CD4-positive, alpha-beta T cell treated with Interleukin-21 for 1 hour (primary cell): ENCODE measurements at places on chromosomes 12 and 14.

DNA sequence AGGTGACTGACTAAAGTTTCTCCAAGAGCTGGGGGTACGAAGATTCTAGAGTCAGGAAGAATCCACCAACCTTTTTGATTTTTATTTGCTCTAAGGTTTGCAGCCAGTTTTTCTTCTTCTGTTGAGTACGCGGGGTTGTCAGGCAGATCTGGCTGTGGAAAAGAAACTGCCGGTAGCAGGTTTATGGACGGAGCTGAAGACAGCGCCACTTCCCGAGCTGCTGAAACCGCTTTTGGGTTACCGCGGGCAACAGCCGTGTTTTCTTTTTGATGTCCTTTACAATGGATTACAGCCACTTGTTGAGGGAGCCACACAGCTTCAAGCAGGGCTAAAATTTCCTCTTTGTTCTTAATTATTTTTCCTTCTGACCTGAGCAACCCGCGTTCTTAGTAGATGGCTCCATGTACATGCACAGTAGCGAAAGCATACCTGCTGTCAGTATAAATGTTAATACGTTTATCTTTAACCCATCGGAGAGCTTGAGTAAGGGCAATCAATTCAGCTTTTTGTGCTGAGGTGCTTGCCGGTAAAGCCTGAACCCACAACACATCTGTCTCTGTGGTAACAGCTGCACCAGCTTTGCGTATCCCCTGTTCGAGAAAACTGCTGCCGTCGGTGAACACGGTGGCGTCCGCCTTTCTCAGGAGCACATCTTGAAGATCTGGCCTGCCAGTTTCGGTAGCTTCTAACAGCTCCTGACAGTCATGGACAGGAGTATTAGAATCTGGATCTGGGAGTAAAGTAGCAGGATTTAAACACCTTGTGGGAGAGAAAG, 674.3 kb downstream of the TMEM121 start:
- DNase-seq = no peak

GRCh38 chr12:79982086-79983062, 47.5 kb upstream of the PPP1R12A start:
- no peak for DNase-seq

DNA sequence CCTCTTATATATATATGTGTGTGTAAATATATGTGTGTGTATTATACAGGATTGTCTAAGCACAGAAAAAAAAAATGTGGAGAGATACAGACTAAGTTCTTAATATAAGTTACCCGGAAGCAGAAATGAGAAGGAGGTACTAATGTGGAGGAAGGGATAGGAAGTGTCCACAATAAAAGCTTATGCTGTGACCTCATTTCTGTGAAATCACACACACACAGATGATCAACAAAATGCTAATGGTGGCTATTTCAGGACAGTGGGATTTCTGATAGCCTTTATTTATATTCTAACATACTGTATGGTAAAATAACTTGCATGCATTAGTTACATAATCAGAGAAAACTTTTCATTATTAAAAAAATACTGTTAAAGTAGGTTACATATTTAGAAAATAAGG, 8.5 kb upstream of the RAD51AP1 start:
- no peak for DNase-seq

DNA sequence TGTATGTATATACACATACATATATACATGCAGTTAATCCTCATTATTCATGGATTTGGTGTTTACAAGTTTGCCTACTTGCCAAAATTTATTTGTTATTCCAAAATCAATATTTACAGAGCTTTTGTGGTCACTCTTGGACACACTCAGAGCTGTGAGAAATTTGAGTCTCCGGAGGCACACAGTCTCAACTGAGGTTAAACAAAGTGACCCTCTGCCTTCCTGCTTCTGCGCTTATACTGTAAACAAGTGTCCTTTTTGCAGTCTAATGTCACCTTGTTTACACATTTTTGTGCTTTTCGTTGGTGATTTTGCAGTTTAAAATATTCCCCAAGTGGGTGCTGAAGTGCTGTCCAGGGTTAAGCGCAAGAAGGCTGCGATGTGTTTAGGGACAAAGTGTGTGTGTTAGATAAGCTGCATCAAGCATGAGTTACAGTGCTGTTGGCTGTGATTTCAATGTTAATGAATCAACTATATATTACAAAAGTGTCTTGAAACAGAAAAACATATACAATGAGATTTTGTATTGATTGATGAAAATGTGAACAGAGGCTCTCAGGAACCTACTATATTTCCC, 13.1 kb upstream of the LTA4H start:
- DNase-seq = no peak

GRCh38 chr12:42810006-42810405, 220.5 kb upstream of the PRICKLE1 start:
- DNase-seq = no peak
